ENCODE measurements at places on chromosomes 1 and 21. TPM values are rescaled to one million over a fixed set of nuclear protein-coding genes. Genes with fewer than 3 reads are reported as not detected.

- no peak for DNase-seq
Measured at GRCh38 chr21:41433566-41433965, 7.5 kb downstream of the MX1 start.

The PGBD5 gene
- 1.3 TPM for total RNA-seq

- no peak for DNase-seq
Measured at GRCh38 chr1:153384958-153385580, 5.8 kb downstream of the S100A8 start.

DNA sequence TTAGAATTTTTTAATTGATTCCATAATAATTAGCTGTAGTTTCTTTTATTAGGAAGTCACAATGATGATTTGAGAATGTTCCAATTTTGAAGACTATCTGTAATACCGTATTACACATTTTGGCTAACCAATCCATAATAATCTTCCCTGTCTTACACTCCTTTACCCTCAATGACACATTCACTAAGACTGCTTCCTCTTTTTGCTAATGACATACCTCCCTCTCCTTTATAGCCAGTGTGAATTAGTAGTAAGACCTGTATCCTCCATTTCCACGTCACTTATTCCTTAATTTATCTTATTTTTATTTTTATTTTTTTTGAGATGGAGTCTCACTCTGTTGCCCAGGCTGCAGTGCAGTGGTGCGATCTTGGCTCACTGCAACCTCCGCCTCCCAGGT is 10.1 kb downstream of the KDM1A start:
- DNase-seq, result no peak

DNA sequence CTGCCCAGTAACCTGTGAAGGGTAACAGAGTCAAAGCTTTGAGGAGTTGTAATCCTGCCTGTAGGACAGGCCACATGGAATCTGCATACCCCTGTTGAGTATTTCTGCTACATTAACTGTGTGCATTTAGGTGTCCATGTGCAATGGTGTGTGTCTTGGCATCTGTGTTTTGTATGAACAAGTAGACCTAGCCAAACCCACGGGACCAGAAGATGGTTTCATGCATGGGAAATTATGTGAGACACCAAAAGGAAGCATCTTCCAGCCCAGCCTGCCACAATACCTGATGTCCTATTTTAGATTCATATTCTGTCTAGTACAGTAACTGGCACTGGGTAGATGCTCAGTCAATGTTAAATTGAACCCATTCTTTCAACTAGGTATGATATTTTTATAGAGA is 70.8 kb upstream of the KCND3 start:
- no peak for DNase-seq

- no peak for DNase-seq
Measured at GRCh38 chr1:164337394-164337793, 221.6 kb upstream of the PBX1 start.

DNA sequence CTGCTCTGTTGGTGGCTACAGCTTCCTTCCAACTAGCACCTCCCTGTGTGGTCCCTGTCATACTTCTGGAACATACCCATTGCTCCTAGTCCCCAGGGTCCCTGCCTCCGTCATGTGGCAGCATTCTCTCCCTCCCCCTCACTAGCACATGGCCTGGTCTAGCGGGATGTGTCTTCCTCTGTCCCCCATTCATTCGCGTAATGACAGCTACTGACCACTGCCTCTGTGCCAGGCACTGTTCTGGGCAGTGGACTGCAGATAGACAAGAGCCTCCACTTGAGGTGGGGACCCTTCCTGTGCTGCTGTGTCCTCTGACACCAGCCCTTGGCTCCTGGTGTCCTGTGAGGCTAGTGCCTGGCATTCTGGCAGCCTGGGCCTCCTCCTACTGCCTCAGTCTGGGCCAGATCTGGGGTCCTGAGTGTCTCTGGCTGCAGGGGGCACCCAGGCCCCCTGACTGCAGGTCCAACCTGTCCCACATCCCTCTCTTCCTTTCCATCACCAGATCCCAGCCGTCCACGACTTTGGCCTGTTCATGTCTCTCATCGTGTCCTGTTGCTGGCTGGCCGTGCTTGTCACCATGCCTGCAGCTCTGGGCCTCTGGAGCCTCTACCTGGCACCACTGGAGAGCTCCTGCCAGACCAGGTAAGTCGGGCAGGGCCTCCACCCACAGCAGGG is 38.1 kb downstream of the DISP3 start:
- DNase-seq, result no peak

The TMEM35B gene
- total RNA-seq, result 33.0 TPM

The LCE2C gene
- total RNA-seq, result not detected

The AVPR1B gene
- total RNA-seq, result not detected

The LCA5L gene
- total RNA-seq, result 1.0 TPM

The ETV3L gene
- total RNA-seq, result not detected

DNA sequence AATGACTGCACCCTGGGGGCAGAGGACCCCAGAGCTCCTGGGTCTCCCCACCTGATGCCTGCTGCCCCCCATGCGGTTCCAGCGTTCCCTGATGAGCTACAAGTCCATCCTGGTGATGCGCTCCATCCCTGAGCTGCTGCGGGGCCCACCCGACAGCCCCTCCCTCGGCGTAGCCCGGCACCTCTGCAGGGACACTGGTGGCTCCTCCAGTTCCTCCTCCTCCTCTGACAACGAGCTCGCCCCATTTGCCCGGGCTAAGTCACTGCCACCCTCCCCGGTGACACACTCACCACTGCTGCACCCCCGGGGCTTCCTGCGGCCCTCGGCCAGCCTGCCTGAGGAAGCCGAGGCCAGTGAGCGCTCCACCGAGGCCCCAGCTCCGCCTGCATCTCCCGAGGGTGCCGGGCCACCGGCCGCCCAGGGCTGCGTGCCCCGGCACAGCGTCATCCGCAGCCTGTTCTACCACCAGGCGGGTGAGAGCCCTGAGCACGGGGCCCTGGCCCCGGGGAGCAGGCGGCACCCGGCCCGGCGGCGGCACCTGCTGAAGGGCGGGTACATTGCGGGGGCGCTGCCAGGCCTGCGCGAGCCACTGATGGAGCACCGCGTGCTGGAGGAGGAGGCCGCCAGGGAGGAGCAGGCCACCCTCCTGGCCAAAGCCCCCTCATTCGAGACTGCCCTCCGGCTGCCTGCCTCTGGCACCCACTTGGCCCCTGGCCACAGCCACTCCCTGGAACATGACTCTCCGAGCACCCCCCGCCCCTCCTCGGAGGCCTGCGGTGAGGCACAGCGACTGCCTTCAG is 35.5 kb downstream of the TRIM11 start:
- no peak for DNase-seq
